CD8-positive, alpha-beta T cell (primary cell): ENCODE measurements at places on chromosomes 13 and 19. TPM values are rescaled to one million over a fixed set of nuclear protein-coding genes. Genes with fewer than 3 reads are reported as not detected.

DNA sequence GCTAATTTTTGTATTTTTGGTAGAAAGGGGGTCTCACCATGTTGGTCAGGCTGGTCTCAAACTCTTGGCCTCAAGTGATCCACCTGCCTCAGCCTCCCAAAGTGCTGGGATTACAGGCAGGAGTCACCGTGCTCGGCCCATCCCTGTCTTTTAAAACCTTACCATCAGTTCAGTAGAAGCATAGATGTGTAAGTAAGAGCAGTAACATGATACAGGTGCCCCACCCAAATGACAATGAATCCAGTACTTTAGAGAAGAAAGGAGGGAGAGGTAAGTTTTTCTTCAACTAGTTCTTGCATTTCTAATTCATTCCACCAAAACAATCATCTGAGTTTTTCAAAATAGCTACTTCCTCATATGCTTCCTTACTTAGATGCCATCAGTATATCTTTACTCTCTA lies 21.9 kb downstream of the SPRY2 start:
- no peak for DNase-seq

DNA sequence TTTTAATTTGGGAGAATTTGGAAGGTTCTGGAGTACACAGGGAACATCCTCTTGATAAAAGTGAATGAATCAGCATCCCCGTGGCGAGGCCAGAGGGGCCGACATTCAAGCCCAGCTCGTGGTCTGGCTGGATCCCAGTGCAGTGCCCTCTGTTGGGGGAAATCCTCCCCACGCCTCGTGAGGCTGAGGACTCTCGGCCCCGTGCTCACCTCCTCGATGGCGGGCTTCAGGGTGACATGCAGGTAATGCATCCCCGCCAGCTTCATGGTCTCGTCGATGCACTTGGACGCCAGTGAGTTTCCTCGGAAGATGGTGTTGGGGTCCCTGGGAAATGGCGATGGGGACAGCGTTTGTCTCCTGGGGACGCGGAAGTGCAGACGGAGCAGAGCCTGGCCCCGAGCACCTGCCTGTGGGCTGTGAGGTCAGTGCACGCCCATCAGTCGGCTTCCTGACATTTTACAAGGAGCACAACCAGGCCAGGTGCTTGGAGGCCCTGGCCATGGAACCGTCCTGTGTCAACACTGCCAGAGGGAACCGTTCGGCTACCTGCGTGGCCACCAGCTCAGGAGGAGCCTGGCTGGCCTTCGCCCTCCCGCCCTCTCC lies 43.3 kb upstream of the C13orf46 start:
- no peak for DNase-seq

GRIK5 gene
- total RNA-seq, result 0.19 TPM

LHB gene
- not detected for total RNA-seq

GRCh38 chr19:48705431-48705830 lies 9.7 kb downstream of the FUT2 start:
- DNase-seq, result no peak

GRCh38 chr19:49533551-49534488 lies 6.0 kb downstream of the RCN3 start:
- peak; percentile 86 for DNase-seq

GRCh38 chr13:43300865-43301264 lies 277.5 kb downstream of the DNAJC15 start:
- no peak for DNase-seq

RNF113B gene
- total RNA-seq, result not detected

MPHOSPH8 gene
- 35.6 TPM for total RNA-seq

RGS9BP gene
- 0.16 TPM for total RNA-seq

DNA sequence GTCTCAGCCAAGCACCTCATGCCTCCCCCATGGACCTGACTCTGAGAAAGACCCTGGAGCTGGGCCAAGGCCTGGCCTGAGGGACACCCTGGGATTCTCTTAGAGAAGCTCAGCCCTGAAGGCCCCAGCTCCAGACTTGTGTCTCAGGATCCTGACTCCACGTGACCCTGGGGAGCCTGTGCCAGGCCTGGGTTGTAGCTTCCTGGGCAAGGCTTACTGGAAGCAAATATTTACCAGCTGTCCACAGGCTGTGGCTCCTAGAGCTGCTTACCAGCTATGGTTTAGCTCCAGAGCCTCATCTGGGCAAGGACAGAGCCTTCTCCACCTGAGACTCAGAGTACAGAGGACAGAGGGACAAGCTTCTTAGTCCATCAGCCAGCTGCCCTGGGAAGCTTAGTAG lies 61.0 kb upstream of the CEACAM8 start:
- DNase-seq, result no peak

GRCh38 chr13:32428581-32429432 lies 877 bp upstream of the N4BP2L1 start:
- DNase-seq, result no peak

DNA sequence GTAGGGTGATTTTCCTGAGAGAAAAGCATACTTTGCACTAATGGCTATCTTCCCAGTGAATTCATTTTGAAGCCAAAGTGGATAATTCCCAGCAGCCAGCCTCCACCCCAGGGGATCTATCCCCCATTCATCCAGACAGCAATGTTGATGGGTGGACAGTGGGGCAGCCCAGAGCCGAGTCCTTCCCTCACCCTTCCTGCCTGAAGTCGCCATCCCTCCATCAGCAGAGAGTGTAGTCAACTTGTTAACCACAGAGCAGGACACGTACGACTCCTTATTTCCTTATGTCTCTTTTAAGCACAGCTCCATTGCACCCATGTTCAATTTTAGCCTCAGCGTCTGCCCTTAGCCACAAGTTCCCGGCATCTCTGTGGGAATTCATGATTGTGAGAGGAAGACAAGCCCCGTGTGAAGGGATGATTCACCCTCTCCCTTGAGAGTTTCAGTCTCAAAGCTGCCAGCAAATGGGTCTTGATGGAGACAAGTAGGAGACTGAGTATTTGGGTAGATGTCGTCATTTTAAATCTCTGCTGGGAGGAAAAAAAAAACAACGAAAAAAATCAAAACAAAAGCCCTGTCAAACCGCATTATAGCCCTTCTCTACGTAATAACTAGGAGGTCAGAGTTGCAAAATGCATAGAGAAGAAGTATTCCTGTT lies 58.3 kb upstream of the MEDAG start:
- DNase-seq, result no peak

- DNase-seq, result peak; percentile 61
These were observed 759 bp downstream of the PPP1R15A start for GRCh38 chr19:48872884-48873475.

DNA sequence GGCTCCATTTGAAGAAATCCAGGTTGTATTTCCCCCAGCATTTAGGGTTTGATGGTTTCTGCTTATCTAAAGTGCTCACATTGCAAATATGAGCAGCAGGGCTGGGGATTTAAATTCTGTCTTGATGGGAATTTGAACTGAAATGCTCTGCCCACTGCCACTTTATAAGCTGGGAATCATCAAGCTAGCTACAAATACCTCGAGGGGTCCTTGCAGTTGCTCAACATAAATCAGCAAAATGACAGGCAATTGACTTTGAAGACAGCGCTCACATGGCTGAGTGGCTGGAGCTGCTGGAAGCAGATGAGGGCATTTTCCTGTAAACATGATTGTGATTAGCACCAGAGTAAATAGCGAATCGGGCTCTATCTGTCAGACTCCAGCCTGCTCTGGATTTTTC lies 39.4 kb upstream of the MEDAG start:
- DNase-seq, result no peak

GRCh38 chr19:16073988-16074387 lies 2.3 kb upstream of the TPM4 start:
- DNase-seq, result no peak

DNA sequence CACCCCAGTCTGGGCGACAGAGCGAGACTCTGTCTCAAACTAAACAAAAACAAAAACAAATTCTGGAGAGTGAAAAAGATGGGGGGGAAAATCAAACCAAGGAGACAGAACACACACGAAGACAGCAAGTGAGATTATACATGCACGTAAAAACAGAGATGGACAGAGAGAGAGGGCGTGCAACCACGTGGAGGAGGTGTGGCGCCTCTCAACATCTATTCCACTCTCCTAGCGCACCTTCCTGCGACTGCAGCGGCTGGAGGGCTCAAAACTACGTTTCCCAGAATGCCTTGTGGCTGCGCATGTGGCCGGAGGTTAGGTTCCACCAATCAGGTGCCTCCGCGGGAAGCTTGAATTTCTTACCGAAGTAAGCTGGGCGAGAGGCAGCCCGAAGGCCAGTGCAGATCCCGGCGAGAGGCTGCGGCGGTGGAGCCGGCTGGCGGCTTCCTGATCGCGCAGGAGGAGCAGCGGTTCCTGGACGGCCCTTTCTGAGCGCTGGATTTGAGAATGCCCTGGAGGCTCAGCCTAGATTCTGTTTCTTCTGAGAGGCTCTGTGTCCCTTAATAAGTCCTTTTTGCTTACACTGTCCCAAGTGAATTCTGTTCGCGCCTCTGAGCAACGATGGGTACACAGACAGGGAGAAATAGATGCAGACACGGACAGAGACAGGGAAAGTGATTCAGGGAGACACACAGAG lies 13.1 kb upstream of the NANOS2 start:
- peak; percentile 72 for DNase-seq

DNA sequence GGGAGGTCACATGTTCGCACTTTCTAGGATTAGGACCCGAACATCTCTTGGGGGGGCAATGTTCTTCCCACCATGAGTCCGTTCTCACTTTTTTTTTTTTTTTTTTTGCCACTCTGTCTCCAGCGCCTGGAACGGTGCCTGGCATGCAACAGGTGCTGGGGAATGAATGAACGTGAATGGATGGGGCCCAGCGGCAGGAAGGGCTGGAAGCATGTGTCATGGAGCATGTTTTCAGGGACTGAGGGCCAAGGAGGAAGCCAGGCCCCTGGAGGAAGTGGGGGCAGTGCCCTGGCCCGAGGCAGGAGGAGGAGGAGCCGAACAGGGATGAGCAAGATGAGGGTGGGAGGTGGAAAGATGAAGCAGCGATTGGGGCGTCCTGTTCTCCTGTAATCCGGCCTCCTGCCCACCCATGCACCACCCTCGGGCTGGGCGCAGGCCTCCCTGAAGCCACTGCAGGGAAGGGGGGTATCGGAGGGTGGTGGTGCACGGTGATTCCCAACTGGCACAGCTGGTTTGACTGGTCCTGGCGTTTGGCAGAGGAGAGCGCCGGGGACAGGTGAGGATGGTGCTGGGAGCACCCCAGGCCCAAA lies 8.8 kb upstream of the SULT2B1 start:
- DNase-seq, result no peak

- DNase-seq, result no peak
These were observed 3.7 kb downstream of the LIN37 start for GRCh38 chr19:35751839-35752745.

DNA sequence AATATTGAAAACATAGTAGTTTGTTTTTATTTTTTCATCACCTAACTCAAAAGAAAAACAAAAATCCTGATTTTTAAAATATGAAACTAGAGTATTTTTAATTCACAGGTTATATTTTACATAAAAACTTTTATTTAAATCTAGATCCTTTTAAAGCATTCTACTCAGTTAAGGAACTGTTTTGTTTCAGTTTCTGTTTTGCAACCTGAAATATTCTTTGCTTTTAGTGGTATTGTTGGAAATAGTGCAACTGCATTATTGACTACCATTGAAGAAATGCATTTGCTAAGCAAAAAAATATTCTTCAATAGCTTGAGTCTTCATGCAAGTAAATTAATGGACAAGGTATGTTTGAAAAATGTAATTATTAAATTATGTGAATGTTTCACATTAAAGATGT lies 43.8 kb downstream of the COG6 start:
- no peak for DNase-seq

ZNF808 gene
- total RNA-seq, result 19.2 TPM

ZNF667 gene
- 8.3 TPM for total RNA-seq

SERP2 gene
- not detected for total RNA-seq

DNA sequence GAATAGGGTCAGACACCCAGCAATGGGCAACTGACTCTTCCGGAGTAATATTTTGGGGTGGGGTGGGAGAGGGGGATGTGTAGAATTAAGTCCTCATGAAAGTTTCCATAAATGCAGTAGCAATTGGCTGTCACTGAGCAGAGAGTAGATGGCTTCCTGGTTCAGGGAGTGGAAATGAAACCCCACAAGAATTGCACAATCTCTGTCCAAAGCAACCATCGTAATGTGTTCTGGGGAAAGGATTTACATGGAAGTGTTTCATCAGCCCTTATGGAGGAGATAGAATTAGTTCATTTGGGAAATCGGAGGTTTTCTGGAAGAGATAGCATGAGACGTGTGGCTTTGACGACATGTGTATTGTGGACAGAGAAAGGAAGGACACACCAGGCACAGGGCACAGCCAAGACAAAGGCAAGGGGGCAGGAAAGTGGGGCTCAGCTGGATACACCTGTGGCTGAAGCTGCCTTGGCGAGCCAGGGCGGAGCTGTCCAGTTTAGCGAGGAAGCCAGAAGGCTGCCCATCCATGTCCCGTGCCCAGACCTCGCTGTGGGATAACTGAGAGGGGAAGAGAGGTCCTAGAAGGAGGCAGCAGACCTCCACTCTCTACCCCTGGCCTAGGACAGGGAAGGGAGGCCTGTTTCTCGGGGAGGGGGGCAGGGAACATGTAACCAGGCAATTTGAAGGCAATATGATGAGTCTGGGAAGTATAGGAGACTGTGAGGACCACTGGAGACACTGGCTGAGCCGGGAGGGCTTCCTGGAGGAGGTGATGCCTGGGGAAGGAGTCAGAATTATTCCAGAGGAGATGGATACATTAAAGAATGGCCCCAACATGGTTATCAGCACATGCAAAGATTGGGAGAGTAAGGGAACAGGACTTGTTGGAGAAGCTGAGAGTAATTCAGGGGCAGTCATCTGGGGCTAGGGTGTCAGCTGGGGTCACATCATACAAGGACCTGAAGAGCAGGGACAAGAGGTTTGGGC lies 2.6 kb upstream of the CLEC4G start:
- no peak for DNase-seq

SIAH3 gene
- 0.49 TPM for total RNA-seq

- DNase-seq, result no peak
These were observed 3.4 kb downstream of the TCF3 start for GRCh38 chr19:1648920-1649541.

DNA sequence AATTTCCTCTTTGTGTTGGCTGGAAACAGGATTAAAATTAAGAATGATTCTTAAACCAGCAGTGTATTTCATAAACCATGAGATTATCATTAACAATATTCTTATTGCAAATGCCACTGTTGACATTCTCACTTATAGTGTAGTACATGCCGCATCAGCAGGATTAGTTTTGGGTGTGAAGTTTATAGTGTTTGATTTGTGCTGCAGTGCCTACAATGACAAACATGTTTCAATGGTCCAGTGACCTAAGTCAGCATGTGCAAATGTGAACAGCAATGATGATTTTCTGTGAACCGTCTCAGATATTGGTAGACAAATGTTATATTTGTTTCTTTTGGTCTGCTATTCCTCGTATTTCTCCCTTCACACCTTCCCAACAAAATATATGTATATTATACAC lies 49.8 kb upstream of the TDRD3 start:
- no peak for DNase-seq

F10 gene
- not detected for total RNA-seq

SPACA4 gene
- not detected for total RNA-seq

GNA15 gene
- total RNA-seq, result 6.2 TPM

DNA sequence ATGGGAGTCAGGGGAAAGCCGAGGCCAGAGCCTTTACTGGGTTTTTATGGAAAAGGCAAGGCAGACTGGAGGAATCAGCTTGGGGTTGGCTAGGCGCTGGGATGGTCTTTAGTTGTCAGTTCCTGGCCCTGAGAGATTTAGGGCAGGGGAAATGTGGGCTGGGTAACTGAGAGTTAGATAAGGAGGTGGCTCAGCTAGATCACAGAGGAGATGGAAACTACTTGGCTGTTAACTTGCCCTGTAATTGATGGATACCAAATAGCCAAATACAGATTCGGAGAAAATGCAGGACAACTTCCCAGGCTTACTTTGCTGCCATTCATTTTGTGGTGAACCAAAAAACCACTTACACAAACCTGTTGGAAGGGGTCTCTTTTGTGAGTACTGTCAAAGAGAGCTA lies 54.0 kb downstream of the LRCH1 start:
- no peak for DNase-seq
